ENCODE measurements at places on chromosomes 1 and 21.

DNA sequence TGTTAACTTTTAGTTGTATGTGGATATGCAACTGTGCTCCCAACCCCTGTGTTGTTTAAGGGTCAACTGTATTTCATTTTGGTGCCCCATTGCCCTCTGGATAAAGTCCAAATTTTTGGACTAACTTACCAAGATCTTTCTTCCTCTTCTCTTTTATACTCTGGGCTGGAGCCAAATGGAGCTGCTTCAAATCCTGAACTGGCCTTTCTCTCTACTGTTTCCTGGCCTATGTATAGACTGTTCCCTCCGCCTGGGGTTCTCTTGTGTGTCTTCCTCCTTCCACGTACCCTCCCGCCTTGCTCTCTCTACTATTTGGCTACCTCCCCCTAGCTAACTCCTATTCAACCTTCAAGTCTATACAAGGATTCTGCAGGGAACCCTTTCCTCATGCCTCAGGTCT is 8.4 kb upstream of the CDC14A start:
- DNase-seq: no peak

DNA sequence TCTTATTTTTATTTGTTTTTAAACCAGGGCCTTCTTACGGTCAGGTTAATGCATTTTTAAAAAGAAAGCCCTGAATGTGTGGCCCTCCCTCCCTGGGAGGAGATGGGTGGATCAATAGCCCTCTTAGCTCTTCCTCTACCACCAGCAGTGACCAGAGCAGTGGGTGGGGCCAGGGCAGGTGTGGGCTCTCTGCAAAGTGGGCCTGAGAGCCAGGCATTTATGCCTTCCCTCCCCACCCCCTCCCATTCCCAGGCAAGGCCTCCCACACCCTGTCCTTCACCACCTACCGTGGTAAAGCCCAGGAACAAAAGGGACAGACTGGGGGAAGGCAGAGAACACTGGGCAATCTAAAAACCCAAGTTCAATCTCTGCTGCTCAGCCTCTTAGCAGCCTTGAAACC is 63.9 kb downstream of the SSBP3 start:
- DNase-seq: no peak

DNA sequence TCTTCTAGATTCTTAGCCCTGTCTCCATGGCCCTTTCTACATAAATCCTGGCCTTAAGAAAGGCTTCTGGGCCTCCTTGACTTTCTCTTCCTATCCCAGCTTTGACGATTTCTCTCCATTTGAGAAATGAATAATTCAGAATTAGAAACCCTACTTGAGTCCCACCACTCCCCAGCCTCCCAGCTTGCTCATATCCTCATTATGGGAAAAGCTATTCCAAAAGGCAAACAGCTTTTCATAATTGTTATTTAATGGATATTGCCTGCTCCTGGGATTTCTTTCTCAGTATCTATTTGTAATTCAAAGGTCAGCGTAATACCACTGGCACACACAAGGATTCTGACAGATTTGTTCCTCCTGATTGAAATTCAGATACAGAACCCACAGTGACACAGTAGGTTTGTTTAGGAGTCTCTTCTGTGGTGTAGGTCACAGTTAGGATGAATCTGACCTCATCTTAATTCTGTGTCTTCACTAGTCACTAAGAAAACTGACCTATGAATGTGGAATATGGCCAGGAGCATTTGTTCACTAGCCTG is 121.3 kb downstream of the GRIK1 start:
- no peak for DNase-seq

GRCh38 chr1:87089823-87090222 is 175.4 kb downstream of the HS2ST1 start:
- no peak for DNase-seq

DNA sequence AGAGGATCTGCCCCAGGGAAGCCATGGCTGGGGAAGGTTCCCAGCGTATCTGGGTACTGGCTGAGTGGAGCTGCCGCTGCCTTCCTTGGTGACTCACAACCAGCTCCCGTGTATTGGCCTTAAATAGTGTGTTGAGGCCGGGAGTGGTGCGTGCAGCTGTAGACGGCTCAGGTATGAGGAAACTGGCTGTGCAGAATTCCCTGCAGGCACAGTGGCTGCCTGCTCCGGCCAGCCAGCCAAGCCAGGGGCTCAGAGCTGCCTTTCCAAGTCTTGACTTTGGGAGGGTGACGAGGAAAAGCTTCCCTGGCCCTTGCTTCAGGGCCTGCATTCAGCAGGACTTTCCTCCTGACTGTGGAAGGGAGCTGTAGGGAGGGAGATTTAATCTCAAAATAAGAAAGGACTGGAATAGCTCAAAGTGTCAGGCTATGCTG is at the start of gene VTCN1:
TSS of gene VTCN1 (minus strand) at position 97 of the 431 bp plus-strand sequence. CDS start at position 25, 72 bp downstream.
- no peak for DNase-seq

- DNase-seq: no peak
Measured at GRCh38 chr1:3531928-3532327, 77.5 kb downstream of the ARHGEF16 start.

DNA sequence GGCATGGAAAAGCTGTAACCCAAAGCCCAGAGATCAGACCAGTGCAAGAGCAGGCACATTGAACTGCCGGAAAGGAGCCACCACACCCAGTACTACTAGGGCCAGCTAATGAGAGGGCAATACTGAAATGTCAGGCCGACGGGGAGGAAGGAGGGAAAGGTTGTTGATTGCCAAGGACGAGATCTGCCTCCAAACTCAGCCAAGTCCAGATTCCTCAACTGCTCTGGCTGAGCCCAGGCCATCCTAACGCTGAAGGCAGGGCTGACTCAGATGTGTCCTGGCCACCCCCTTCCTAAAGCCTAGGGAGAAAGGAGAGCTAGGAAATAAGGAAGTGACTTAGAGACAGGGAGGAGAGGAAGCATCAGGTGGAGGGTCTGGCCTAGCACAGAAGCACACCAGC is 42.1 kb upstream of the IPO9 start:
- no peak for DNase-seq

- DNase-seq: no peak
Measured at GRCh38 chr1:6831366-6831765, 46.1 kb downstream of the CAMTA1 start.

DNA sequence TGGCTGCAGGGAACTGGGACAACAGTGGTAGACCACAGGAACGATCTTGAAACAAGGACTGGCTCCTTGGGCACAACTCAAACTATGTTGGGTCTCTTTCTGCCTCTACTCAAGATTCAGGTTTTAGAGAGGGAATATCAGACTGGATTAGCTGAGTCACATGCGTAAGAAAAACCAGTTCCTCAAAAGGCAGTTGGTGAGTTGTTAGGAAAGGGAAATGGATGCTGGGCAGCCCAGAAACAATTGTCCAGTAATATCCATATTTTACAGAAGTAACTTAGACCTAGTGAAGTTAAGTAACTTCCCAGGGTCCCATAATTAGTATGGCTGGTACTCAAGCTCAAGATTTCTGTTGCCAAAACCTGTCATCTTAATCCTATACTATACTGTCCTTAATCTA is 27.0 kb upstream of the TMEM39B start:
- DNase-seq: peak; percentile 41

DNA sequence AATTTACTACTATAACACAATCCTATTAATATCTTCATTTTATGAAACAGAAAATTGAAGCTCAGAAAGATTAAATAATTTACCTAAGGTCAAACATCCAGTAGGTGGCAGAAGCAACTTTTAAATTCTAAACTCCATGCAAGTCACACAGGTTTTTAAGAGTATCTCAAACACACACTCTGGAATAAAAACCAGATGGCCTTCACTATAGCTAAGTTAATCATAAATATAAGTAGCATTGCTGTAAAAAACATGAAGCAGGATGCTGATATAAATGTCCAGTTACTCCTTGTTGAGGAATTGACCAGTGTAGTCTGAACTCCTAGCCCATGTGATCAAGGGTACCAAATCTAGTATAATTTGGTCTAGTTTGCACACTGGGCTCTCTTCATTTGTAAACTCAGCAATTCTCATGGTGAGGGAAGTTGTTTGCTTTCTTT is 9.4 kb upstream of the FMO3 start:
- DNase-seq: peak; percentile 20

- no peak for DNase-seq
Measured at GRCh38 chr21:36765229-36765628, 66.3 kb downstream of the SIM2 start.

- DNase-seq: no peak
Measured at GRCh38 chr1:57406428-57406970, 17.4 kb downstream of the DAB1 start.

DNA sequence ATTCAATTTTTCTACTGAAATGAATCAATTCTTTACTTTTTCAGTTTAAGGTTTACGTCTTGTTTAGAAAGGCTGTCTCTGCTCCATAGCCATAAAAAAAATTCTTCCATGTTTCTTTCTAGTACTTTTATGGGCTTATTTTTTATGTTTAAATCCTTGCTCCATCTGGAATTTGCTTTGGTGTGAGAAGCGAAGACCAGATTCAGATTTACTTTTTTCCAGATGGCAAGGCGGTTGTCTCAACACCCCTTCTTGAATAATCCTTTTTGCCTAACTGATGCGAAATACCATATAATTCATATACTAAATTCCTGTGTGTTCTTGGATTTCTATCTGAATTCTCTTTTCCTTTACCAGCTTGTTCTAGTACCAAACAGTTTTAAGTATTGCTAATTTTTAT is 101.5 kb downstream of the C1orf94 start:
- no peak for DNase-seq

DNA sequence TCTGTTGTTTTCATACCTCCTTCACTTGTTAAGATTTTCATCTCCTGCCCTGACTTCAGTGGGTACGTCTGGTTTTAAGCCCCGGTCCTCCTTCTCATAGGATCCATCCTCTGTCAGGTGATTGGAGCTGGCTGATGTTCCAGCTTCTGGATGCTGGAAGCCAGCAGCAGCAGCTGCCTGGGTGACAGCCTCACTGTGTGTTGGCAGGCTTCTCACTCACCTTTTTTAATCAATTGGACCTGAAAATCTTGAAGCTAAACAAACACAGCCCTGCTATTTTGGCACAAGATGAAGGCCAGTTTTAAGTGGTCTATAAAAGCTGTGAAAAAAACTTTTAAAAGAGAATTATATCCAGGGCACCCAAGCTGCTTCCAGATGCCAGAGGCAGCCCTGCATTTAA is 181.0 kb downstream of the DISC1 start:
- DNase-seq: no peak

- peak; percentile 63 for DNase-seq
Measured at GRCh38 chr1:212782422-212783154, 9.0 kb downstream of the NSL1 start.

- DNase-seq: peak; percentile 82
Measured at GRCh38 chr1:111197598-111198284, 2.7 kb downstream of the DENND2D start.

DNA sequence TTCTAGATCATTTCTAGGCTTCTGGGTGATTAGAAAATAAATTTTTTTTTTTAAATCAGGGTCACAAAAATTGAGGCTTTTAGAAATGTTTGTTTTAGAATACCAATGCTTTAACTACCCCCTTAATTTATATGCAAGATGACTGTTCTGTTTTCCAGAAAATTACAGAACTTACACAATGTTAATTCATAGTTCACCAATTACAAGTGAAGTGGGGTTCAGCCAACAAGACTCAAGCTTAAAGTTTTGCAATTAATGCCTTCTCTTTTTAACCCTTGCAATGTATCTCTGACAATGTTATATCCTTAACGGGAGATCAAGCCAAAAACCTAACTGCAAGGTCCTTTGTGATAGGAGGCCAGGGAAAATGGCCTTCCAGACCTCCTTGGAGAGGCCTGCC is 5.6 kb downstream of the PRELP start:
- no peak for DNase-seq

GRCh38 chr1:170498876-170499275 is 33.1 kb upstream of the GORAB start:
- no peak for DNase-seq

DNA sequence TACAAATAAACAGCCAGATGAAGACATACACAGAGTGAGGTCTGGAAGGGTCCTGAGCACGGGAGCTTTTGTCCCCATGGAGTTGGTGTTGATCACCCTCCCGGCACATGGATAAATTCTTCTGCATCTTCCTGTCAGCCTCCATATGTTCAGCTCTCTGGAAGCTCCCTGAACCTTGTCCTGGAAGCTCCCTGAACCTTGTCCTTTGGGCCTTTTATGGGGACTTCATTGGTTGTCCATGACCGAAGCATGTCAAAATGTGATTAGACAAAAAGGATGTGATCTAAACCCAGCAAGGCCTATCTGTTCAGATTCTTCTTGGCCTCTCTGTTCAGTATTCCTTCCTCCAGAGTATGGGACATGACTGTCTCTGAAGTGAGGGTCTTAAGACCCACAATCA is 25.4 kb upstream of the RNF11 start:
- DNase-seq: no peak

GRCh38 chr21:44921928-44922327 is 1.2 kb upstream of the ITGB2 start:
- no peak for DNase-seq

DNA sequence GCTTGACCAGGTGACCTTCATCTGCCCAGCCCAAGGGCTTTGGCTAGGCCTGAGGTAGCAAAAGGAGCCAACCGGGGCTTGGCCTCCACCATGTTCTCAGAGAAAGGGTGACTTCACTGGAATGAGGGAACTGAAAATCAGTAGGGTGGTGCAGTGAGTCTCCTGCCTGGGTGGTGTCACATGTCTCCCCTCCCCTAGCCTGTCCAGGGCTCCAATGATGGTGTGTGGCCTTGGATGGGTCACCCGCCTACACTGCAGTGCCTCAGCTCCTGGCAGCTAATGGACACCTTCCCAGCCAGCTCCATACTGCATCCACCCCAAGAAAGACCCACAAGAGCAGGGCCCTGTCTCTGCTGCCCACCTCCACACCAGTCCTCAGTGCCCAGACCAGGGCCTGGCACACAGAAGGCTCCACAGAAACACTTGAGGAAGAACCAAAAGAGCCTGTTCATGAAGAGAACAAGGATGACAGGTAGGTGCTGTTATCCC is 678.7 kb downstream of the MATN1 start:
- DNase-seq: no peak

All from KBM-7 (cell line).